Stimulated activated CD8-positive, alpha-beta memory T cell treated with anti-CD3 and anti-CD28 coated beads, Interleukin-12 subunit alpha, Interleukin-12 subunit beta, amount 100 ng/mL, for 1 hour (primary cell): ENCODE measurements at places on chromosomes 4 and X.

GRCh38 chr4:89765966-89766365, 71.0 kb downstream of the SNCA start:
- no peak for DNase-seq

DNA sequence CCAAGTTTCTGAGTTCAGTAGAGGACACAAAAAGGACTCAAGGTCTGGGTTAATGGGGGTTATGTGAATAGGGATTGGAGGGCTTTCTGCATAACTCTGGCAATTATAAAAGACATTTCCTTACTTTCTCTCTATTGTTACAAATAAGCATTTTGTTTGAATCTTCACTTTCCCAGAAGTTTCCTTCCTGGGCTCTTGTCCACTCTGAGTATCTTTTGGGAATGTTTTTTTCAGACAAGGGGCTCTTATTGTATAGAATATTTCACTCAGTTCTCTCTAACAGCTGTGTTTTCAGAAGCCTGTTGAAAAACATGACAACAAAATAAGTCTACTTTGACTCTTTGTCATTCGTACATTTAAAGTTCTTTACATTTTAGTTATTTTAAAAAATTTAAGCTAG, 57.6 kb upstream of the MAP9 start:
- no peak for DNase-seq

DNA sequence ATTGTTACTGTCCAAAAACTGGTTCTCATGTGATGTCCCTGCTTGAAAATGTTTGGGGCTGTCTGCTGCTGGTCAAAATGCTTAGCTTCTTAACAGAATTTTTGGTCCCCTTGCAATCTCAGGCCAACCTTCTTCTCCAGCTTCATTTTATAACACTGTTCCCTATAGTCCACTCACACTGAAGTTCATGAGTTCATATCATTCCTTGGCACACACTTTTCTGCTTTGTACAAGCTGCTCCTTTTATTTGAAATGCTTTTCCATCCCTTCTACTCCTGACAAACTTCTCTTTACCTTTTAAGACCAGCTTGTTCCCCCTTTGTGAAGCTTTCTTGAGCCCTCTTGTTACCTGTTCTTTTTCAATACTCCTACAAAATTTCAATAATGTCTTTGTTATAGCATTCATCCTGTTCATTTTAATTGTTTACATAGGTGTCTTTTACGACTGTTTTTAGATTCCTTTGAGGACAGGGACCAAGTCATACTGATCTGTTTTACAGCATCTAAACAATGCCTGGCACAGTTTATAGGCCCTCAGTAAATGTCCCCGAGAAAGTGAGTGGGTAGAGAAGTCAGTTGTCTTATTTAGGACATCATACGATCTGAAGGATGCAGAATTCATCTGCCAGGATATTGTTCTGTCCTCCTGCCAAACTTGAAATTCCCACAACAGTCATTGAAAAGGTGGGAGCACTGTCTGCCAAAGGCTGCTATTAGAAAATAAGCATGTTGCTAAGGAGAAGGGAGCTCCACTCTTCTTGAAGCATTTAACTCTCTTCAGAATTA, 134.4 kb upstream of the BMPR1B start:
- DNase-seq: no peak

DNA sequence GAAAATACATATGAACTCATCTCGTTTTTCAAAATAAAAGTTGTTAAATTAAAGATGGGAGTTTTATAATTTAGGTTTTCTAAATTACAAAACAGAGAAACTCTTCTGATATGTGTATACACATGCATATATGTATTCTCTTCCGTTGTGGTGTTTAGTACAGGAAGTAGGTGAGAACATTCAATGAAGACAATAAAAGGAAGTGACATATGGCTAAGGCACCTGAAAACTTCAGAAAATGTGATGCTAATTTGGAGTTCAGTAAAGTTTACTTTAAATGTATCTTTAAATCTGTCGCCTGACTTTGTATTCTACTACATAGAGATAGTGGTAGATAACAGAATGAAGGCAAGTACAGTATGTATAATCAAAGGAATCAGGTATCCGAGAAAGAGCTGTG, 33.5 kb upstream of the ITM2A start:
- no peak for DNase-seq

GRCh38 chr4:105296672-105297071, 150.0 kb downstream of the TET2 start:
- no peak for DNase-seq

- no peak for DNase-seq
These were observed 500.1 kb downstream of the STPG2 start for GRCh38 chr4:97643179-97643578.
